Osteoblast (primary cell): ENCODE measurements at places on chromosomes 2 and 18.
A peak's percentile ranks its signal among the peaks of the same experiment; 100 is the strongest.

GRCh38 chr2:157180359-157180758 is 77.1 kb upstream of the GALNT5 start:
- DNase-seq, result no peak

- peak; percentile 47 for DNase-seq
Measured at GRCh38 chr18:58562146-58562998, 66.5 kb downstream of the ALPK2 start.

DNA sequence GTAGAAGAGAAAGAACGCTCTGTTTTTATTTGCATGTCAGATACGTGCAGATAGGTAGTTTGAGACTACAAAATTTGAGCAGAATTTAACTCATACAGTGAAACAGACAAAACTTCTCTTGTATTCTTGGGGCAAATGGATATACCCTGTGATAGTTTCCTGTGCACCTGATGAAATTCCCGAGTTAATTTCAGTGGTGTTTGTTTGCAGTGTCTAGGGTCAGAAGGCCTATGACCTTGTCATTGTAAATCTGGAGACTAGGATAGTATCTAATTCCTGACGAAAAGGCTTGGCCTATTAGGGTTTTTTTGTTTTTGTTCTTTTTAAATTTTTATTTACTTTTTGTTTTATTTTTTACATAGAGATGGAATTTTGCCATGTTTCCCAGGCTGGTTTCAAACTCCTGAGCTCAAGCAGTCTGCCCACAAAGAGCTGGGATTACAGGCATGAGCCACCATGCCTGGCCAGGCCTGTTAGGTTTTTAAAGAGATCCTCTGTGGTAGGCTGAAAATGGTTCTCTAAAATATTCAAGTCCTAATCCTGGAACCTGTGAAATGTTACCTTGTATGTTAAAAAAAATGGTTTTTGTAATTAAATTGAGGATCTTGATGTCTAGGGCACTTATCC is 17.6 kb downstream of the LCLAT1 start:
- DNase-seq, result no peak

DNA sequence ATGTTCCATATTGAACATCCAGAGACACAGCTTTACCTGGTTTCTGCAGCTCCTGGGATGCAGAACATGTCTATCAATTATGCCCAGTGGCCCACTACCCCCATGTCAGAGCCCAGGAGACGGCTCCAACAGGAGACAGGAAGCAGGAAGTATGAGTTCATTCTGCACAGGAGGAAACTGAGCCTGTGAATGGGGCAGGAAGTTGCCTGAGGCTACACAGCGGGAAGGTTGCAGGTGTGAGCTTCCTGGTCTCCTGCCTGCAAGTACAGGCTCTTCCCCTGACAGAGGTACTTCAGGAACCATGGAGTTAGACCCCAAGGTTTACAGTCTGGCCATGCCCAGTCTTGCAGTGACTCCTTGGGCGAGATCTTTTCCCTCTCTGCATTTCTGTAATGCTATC is 2.8 kb upstream of the BOK start:
- DNase-seq, result no peak
